ENCODE measurements at places on chromosomes 13 and 19.

DNA sequence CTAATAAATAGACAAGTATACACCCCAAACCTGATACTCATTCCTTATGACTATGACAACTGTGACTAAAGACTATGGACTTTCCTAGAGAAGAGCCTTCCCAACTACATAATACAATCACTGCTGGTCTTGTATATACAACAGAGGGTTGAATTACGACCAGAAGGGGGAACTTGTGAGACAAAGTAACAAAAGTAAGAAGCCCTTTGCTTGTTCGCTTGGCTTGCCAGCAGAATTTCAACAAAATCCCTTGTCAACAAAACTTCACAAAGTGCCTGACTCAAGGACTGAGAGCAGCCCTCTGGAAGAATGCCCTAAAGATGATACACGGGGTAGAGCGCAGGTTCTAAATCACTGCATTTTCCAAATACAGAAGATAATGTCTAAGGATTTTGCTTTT is 99.4 kb downstream of the WASF3 start:
- DNase-seq, result no peak

- DNase-seq, result no peak
Measured at GRCh38 chr19:8342316-8342683, 762 bp downstream of the KANK3 start.

- no peak for DNase-seq
Measured at GRCh38 chr13:44906713-44907112, 82.6 kb downstream of the NUFIP1 start.

- no peak for DNase-seq
Measured at GRCh38 chr13:70756088-70756487, 647.8 kb upstream of the KLHL1 start.

- no peak for DNase-seq
Measured at GRCh38 chr13:64910096-64910495, 2320.0 kb downstream of the PCDH9 start.
